Activated naive CD8-positive, alpha-beta T cell treated with anti-CD3 and anti-CD28 coated beads, Interleukin-2, amount 50 U/mL, for 16 hours (primary cell): ENCODE measurements at places on chromosomes 4 and X.

- DNase-seq, result no peak
These were observed 952 bp downstream of the ANOS1 start for GRCh38 chrX:8730812-8731558.

DNA sequence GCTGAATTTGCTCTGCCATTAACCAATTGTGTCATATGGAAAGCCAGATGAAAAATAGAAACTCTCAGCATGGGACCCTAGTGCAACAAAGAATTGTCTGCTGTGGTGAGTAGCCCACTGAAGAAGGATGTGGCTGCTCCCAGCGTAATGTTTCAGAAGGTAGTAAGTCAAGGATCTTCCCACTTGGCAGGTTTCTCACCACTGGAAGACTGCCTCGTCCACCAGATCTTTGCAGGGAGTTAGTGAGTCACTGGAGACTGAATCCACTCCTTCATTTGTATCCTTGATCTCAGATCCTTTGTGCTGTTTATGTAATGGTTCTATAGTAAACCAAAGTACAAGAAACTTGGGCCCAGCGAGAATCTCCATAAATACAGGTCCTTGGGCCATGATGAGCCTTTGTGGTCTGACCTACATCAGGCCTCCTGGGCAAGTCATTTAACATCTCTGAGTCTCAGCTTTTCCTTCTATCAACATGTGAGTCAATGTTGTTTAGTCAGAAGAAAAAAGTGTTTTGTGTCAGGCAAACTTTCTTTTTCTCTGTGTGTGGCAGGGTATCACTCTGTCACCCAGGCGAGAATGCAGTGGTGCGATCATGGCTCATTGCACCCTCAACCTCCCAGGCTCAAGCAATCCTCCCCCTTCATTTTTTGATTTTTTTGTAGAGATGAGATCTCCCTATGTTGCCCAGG, 78.0 kb upstream of the CCDC160 start:
- no peak for DNase-seq

DNA sequence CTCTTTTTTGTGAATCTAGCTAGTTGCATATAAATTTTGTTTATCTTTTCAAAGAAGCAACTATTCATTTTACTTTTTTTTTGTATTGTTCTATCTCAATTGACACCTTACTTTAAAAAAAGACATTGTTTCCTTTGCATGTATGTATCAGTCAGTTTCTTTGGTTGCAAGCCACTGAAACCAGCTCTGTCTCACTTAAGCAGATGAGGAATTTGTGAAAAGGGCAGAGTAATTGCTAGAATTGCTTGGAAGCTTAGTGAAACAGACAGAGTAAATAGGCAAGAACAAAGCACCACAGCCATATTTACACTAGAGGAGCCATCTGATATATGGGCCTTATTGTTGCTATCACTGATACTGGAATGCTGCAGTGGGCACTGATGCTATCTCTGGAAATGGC, 231.4 kb upstream of the KLF8 start:
- DNase-seq, result no peak

DNA sequence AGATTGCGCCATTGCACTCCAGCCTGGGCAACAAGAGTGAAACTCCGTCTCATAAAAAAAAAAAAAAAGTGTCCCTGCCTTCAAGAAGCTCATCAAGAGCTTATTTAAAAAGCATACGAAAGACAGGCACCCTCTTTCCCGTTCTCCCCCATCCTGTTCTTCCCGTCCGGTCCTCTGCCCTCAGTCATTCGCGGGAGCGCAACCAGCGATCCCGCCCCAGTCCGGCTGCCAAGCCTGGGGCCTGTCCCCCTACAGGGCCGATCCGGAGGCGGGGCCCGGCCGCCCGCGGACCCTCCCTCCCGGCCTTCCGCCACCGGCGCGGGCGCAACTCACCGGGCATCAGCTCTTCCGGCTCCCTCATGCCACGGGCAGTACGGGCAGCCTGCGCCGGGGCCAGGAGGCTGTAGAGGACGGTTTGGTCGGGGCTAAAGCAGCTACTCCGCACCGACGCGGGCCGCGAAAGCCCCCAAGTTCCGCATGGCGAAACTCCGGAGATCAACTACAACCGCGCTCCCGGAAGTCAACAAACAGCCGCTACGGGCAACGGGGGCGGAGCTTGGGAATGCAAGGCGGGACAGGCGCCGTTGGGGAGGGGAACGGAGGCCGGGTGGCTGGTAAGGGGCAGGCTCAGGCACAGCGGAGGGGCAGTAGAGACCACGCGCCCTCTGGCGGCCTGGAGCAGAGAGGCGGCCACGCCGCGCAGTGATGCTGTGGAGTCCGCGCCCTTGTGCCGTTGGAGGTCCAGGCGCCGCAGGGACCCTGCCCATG, at the start of gene RPGR:
TSS of gene RPGR (minus strand) at position 503 of the 768 bp plus-strand sequence. CDS start at position 361, 142 bp downstream.
- peak; percentile 77 for DNase-seq

DNA sequence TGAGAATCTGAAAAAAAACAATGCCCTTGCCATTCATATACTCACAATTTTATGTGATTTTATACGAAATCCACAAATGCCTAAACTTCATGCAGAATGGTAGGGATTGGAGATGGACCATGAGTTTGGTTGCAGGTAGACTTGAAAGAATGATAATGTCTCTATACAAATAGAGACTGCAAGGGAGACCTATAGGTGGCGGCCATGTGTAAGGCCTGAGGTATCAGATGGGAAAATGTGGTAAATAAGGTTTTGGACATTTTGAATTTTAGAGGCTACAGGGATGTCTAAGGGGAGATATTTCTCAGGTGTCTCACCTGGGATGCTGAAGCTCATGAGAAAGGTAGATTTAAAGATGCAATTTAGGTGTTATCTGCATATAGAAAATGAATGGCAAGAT, 78.0 kb downstream of the GABRB1 start:
- DNase-seq, result no peak

- DNase-seq, result no peak
These were observed 89.7 kb downstream of the DOCK11 start for GRCh38 chrX:118585296-118585695.

- no peak for DNase-seq
These were observed 24.9 kb downstream of the LHFPL1 start for GRCh38 chrX:112654871-112655270.

- DNase-seq, result no peak
These were observed 45.5 kb downstream of the TMEM144 start for GRCh38 chr4:158255727-158256324.

DNA sequence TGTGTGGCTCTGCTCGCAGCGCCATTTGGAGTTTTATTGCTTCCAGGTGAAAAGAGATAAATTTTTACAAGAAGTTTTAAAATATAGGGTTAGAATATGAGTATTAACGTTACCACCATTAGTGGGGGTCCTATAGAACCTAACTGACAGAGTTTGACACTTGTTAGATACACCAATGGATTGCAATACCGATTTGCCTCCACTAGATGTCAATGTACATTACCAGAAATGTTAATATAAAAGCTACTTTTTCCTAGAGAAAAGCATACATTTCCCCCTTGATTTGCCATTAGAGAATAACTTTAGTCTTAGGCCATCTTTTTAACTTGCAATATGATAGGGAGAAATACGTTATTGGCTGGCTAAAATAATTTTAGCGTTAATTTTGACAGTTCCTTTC, 108.4 kb downstream of the LINC00632 start:
- no peak for DNase-seq

DNA sequence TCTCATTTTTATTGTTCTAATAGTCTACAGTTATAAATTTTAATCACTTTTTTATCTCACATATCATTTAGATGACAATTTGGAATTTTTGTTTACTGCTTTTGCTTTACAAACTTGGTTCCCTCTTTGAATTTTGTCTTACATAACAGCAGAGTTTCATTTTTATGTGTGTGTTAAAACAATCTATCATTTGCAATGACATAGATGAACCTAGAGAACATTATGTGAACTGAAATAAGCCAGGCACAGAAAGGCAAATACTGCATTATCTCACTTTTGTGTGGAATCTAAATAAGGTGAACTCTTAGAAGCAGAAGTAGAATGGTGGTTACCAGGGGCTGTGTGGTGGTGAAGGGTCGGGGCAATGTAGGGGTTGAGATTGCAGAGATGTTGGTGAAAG, 170.7 kb downstream of the GASK1B start:
- DNase-seq, result no peak

GRCh38 chr4:184154199-184154598, 63.5 kb downstream of the ENPP6 start:
- no peak for DNase-seq

GRCh38 chr4:304969-305680, at the start of gene ZNF732:
ZNF732 (minus strand) TSS chr4:305474; CDS start chr4:305310, 164 bp downstream.
- no peak for DNase-seq

GRCh38 chr4:176875446-176875930, 82.8 kb upstream of the VEGFC start:
- DNase-seq, result no peak

DNA sequence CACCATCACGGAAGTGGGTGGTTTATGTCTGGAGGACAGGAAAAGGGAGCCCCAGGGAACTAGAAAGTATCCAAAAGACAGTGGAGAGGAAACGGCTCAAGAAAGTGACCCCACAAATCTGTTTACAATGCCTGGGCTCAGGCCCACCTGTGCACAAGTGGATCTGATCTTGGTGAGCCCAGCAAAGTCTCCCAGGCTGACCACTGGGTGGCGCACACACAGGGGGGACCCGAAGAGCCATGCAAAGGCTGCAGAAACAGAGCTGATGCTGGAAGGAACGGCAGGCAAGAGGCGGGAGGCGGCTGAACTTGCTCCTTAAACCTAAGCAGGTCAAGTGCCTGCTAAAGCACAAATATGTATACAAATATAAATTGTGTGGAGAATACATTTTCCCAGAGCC, 9.6 kb downstream of the HAUS7 start:
- DNase-seq, result no peak

GRCh38 chrX:123860983-123861382, 1.1 kb downstream of the XIAP start:
- DNase-seq, result no peak

GRCh38 chrX:39674490-39675161, 423.1 kb downstream of the BCOR start:
- no peak for DNase-seq

- no peak for DNase-seq
These were observed 126.8 kb upstream of the MAMLD1 start for GRCh38 chrX:150236327-150236726.

DNA sequence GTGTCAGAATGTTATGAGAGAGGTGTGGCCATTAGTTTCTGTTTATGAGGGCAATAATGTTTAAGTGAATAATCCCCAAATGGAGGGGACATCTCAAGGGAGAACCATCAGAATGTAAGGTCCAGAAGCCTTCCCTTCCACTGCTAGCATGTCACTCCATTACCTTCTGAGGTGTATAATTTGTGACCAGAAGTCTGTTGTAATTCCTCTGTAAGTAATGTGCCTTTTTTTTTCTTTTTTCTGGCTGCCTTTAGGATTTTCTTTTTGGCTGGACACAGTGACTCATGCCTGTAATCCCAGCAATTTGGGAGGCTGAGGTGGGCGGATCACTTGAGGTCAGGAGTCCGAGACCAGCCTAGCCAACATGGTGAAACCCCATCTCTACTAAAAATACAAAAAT, 10.8 kb upstream of the COPS4 start:
- DNase-seq, result no peak

GRCh38 chr4:102474736-102475504, 26.2 kb upstream of the NFKB1 start:
- no peak for DNase-seq

GRCh38 chr4:39942507-39942906, 35.2 kb downstream of the PDS5A start:
- no peak for DNase-seq

DNA sequence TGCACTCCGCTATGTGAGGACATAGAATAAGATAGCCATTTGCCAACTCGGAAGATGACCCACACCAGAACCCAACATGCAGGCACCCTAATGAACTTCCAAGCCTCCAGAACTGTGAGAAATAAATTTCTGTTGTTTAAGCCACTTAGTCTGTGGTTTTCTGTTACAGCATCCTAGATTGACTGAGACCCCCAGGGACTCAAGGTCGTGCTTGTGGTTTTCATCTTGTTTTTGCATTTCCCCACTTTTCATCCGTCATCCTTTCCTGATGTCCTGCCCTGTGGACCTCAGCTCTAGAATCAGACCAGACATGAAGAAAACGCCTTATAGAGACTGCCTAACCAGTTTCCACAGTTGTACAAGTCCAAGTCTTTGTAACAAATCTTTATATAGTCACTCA, 54.4 kb downstream of the MCUB start:
- no peak for DNase-seq

DNA sequence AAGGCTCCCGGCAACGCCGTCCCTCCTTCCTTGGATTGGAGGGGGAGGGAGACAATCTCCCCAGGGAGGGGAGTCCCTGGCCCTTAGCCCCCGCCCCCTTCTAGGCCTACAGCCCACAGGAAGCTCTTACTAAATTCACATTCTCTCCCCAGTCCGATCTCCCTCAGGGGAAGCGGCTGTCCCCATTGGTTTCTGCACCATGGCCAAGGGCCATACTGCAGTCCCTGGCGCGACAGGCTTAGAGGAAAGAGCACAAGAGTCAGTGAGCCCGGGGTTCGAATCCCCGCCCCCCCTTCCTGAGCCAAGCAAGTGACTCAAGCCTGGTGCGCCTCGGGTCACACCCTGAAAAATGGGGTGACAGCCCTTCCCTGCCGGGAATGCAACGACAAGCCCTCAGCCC, 1.1 kb downstream of the ABLIM2 start:
- no peak for DNase-seq

DNA sequence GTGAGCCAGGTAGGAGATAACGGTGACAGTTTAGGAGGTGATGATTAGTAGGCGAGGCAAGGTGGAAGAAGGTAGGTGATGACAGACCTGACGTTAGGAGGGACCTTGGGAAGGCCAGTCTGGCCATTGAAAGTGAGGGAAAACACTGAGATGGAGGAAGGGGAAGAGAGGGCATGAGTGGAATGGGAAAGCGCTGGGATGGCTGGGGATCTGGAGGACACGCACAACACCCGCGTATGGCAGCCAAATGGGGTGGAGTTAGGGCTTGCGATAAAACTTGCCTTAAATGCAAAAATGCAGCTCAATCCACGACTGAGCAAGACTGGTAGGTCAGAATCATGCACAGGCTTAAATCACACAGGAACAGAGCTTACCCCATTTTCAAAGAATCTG, 605 bp upstream of the CDKL2 start:
- no peak for DNase-seq

- no peak for DNase-seq
These were observed 33.6 kb upstream of the TBC1D9 start for GRCh38 chr4:140789759-140790158.
